ENCODE measurements at places on chromosomes 1 and 21.

DNA sequence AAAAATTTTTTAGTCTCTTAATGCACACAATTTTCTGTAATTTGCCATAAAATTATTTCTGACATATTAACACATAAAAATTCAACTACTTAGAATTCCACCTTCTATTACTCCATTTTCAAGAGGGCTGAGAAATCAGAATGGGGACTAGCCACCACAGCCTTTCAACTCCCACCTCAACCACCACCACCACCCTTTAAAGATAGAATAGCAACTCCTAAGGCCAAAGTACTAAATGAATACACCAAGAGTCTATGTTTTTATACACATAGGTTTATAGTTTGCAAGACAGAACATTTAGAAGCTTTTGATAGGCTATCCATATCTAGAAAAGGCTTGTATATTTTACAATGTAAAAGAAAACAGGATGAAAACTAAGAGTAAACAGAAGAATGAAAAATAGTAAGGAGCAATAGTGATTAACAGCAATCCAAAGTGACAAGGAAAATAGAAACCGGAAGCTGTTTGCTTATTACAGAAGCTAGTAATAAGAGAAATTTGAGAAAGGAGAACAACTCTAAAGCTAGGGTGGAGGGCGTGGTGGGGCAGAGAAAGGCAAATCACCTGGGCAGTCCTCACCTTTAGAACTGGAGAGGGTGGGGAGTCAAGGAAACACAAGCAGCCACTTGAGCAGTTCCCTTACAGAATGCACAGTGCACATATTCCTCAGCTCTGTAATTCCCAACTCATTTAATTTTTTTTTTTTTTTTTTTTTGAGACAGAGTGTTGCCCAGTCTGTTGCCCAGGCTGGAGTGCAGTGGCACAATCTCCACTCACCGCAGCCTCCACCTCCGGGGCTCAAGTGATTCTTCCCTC lies 27.7 kb downstream of the EPS15 start:
- DNase-seq: no peak

DNA sequence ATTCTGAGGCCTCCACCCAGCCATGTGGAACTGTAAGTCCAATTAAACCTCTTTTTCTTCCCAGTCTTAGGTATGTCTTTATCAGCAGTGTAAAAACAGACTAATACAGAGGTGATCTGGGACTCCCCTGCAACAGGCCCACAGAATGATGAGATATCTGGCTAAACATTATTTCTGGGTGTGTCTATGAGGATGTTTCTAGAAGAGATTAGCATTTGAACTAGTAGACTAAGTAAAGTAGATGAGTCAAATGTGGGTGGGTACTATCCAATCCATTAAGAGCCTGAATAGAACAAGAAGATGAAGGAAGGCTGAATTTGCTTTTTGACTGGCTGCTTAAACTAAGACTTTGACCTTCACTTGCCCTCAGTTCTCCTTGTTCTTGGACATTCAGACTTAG lies 396.5 kb upstream of the LRRC7 start:
- DNase-seq: no peak

DNA sequence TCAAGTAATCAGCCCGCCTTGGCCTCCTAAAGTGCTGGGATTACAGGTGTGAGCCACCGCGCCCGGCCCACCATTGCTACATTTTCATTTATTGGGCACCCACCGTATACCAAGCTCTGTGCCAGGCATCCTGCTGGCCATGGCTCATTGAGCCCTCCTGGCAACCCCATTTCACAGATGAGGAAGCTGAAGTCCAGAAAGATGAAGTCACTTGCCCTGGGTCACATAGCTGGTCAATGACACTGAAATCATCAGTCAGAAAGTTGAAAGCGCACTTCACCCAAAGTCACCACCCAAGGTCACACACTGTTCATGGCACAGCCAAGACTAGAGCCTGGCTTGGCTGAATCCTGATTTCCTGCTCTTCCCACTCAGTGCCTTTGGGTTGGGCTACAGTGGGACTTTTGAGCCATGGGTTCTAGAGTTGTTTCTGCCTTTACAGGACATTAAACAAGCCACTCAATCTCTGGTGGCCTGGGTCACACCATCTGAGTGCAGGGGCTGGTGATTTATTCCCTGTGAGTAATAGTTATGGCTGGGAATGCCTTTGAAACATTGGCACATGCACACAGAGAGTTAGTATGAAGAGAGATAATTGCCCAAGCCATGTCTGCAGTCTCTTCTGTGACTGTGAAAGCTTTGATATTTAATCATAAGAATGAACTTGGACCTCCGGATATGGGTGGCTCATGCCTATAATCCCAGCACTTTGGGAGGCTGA lies 16.0 kb upstream of the ARHGEF10L start:
- DNase-seq: no peak

GRCh38 chr1:209767096-209767495 lies 11.2 kb downstream of the TRAF3IP3 start:
- DNase-seq: no peak

- no peak for DNase-seq
Observed at GRCh38 chr1:94741510-94741909, 78.6 kb upstream of the SLC44A3 start.

DNA sequence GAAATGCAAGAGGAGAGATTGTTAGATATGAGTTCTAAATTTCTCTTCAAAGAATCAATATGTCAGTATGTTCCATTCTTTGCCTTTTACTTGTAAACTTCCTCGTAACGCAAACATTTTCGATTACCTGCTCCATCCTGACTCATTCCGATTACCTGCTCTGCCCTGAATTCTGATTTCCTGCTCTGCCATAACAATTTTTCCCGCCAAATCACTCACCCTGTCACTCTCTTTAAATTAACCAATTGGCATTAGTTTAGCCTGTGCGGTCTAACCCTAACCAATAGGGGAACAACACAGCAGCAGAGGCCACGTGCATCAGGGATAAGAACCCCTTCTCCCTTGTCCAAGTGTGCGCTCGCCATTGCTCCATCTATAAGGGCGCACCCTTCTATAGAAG lies 25.0 kb upstream of the CBR3 start:
- no peak for DNase-seq

DNA sequence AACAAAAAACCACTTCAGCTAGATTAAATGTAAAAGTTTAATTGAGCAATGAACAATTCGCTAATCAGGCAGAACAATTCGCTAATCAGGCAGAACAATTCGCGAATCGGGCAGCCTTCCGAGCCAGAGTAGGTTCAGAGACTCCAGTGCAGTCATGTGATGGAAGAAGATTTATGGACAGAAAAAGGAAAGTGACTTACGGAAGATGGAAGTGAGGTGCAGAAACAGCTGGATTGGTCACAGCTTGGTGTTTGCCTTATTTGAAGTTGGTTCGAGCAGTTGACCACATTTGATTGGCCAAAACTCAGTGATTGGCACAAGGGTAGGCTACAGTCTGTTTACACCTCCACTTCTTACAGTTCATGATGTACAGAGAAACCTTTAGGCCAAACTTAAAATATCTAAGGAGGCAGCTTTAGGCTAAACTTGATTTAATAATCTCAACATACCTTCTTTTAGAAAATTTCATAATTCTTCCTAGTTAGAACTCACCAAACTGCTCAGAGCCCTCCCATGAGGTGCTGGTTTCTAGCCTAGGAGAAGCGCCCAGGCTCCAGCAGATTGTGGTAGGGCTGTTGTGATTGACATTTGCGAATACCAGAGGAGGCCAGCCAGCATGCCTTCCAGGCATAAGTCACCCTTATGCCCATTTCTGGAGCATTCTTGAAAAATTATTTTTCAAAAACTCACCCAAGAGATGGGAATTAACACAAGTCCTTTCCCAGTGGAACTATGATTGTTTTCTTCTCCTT lies 22.8 kb upstream of the KCNC4 start:
- DNase-seq: no peak

- no peak for DNase-seq
Observed at GRCh38 chr1:63319046-63320021, 3.0 kb upstream of the FOXD3 start.

DNA sequence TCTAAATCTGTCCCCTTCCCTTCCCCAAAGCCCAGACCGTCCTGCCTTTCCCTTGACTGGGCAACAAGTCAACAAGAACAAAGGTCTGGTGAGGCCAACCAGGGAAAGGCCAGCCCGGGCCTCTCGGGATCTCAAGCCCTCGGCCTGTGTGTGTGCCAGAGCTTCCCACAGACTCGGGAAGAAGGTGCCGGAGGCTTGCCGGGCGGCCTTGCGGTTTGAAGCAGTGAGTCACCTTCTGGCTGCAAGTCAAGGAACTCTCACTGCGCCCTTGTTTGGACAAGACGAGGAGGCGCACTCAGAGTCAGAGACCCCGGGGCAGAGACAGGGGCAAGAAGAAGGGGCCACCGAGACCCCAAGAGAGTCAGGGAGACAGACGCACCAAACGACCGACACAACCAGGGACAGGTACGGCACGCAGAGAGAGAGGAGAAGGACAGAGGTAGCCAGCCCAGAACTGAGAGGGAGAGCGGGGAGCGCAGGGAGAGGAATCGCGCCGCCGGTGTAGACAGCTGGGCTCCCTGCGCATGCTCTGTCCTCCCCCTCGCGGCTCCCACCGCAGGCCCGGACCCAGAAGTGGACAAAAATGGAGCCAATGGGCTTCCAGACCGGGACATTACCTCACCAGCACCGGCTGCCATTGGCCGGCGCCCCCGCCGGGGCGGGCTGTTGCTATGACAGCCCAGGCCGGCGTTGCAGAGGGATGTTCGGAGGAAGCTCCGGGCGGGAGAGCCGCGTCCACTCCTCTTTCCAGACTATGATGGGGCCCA lies 66.6 kb upstream of the LAPTM5 start:
- peak; percentile 18 for DNase-seq

DNA sequence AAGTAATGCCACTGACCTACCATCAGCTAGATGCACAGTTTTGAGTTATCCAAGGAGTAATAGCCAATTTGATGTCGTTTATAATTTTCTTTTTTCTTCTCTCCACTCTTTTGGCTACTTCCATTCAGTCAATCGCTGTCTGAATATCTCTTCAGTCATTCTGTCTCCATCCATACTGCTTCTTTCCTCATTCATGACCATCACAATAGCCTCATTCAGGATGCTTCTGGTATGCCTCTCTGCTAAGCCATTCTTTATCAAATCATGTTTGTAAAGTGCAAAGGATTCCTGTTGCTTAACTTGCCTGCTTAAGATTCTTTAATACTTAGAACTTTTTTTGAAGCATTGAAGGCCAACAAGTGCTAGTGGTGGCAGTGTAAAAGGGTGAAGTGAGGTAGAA lies 20.2 kb downstream of the TYW3 start:
- DNase-seq: no peak

DNA sequence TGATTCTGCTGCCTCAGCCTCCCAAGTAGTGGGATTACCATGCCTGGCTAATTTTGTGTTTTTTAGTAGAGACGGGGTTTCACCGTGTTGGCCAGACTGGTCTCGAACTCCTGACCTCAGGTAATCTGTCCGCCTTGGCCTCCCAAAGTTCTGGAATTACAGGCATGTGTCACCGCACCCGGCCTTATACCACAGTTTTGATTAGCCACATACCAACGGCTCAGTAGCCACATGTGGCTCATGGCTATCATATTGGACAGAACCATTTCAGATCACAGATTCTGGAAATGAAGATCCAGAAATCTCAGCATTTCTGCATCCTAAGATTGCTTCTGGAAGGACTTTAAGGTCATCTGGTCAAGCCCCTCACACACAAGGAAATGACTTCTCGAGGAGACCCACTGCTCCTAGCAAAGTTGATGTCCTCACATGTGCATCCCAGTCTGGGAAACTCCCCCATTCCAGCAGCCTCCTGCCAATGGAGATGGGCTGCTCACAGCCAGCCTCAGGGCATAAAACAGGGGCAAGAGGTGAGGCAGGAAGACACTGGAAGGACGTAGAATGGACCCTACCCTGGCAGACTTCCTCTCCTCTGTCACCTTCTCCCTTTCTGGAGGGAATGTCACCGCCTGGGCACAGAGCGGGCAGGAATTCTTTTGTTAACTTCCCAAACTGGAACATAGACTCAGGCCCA lies 17.5 kb upstream of the CITED4 start:
- DNase-seq: no peak

- no peak for DNase-seq
Observed at GRCh38 chr21:31678478-31678877, 19.0 kb downstream of the SOD1 start.

GRCh38 chr1:22350171-22350923 lies 101.3 kb upstream of the ZBTB40 start:
- no peak for DNase-seq
